ENCODE measurements at places on chromosomes 5 and 9.

DNA sequence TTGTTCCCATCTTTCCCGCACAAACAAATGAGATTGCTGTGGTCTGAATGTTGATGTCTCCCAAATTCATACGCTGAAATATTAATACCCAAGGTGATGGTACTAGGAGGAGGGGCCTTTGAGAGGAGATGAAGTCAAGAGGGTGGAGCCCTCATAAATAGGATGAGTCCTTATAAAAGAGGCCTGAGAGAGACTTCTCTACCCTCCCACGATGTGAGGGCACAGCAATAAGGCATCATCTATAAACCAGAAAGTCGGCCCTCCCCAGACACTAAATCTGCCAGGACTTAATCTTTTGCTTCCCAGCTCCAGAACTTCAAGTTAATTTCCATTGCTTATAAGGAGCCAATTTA is 170.4 kb downstream of the CTNND2 start:
- no peak for DNase-seq

- no peak for DNase-seq
These were observed 7.7 kb upstream of the MAP3K1 start for GRCh38 chr5:56807679-56808078.

- DNase-seq: no peak
These were observed 38.9 kb upstream of the NR3C1 start for GRCh38 chr5:143442385-143442784.

GRCh38 chr9:85995599-85995998 is 54.7 kb downstream of the NAA35 start:
- DNase-seq: no peak

DNA sequence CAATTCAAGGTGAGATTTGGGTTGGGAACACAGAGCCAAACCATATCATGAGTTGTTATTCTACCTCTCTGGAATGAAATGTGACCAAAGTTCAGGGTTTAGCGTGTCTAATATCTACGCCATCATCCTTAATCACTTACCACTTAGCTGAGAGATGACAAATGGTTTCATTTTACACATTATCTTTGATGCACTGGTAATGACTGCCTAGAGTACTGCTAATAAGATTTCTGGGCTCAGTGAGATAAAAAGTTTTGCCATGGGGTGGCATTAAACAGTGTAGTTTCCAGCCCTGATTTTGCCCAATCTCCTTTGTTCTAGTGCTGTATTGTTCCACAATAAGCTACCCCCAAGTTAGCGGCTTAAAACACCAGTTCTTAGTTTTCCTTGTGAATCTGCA is 367.2 kb downstream of the MLLT3 start:
- DNase-seq: no peak
